ENCODE measurements at places on chromosomes 6 and 20.

DNA sequence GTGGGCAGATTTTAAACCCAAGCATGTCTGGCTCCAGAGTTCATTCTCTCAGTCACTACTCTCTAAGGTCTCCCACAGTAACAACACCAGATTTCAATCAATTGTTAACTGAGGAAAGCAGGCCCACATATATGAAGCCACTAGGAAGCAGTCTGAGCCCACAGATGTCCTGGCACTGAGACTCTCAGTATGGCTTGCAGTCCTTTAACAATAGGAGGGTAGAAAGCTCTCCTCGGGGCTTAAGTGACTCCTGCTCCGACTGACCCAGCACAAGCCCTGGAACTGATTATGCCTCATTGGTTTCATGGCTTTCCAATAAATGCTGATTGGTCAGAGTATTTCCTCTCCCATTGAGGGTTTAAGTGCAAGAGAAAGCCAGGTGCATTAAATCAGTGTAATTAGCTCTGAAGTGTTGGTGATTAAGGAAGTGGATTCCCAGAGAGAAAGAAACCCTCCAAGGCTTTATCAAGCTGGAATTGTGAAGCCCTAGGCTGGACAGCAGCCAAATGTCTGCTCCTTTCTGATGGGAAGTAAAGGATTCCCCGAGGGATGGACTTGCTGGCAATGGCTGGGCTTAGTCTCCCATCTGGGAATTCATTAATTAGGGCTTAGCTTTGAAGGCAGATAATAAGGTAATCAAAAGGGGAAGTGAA lies 76.6 kb upstream of the PROKR2 start:
- DNase-seq = no peak

GRCh38 chr6:74889635-74890034 lies 316.2 kb downstream of the COL12A1 start:
- DNase-seq = no peak

DNA sequence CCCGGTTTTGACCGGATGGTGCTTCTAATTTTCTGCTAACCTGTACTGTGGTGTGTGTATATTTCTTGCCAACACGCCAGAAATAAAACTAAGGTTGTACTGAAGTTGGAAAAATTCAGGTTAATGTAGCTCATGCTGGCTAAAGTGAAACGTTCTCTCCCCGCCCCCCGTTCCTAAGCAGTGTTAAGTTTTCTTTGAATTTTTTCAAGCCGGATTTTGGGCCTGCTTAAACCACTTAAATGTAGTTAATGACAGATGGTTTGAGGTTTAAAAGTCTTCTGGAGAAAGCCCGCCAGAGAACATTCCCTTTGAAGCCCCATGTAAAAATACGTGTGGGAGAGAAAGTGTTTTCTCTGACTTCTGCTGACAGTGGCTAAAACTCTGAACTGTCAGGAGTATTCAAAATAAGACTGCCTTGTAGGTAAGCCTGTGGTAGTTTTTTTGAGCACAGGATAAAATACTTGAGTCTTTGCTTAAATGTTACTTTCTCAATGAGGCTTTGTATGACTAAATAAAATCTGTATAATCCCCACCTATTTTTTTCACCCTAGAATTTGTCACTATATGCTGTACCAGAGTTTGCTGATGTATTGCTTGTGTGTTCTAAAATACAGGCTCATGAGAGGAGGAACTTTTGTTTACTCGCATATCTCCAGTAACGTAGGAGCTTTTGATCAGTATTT lies 101.3 kb downstream of the OR2B2 start:
- DNase-seq = no peak

GRCh38 chr6:40999569-40999968 lies 39.5 kb downstream of the UNC5CL start:
- no peak for DNase-seq

- DNase-seq = no peak
Measured at GRCh38 chr6:142966294-142966693, 21.3 kb upstream of the HIVEP2 start.

DNA sequence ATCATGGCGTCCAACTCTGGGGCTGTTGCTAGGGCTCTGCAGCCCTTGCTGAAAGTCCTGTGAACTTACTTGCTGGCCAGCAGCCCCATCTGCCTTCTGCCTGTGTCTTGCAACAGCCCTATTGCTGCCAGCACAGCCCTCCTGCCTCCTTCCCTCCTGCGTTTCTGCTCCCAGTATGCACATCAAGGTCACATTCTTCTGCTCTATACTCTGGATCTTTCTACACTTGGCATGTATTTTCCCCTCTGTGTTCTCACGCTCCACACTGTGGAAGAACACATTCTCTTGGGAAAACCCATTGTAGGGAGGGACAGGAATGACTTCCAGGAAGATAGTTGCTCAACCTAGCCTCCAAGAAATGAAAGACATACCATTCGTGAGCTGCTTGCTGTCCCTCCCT lies 80.9 kb upstream of the PHACTR2 start:
- peak; percentile 92 for DNase-seq

All from AG09319 (cell line).